ENCODE measurements at places on chromosomes 2 and 18.
A peak's percentile ranks its signal among the peaks of the same experiment; 100 is the strongest.

DNA sequence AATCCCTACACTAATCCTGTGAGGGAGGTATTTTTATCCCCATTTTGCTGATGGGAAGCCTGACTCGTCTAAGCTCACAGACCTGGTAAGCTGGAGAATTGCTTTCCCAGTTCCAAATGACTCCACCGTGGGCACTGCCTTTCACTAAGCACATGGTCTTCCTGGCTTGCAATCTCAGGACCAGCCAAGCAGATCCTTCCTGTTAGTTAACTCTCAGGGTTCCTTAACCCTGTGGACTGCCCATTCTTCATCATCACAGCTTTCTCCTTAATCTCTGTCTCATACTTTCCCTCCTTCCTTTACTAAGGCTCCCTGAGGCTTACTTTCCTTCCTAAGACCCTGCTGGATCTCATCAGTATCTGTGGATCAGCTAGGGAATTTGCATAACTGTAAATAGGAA, 122.2 kb upstream of the ZEB2 start:
- DNase-seq, result no peak

GRCh38 chr18:52200921-52201663, 138.9 kb upstream of the DCC start:
- no peak for DNase-seq

DNA sequence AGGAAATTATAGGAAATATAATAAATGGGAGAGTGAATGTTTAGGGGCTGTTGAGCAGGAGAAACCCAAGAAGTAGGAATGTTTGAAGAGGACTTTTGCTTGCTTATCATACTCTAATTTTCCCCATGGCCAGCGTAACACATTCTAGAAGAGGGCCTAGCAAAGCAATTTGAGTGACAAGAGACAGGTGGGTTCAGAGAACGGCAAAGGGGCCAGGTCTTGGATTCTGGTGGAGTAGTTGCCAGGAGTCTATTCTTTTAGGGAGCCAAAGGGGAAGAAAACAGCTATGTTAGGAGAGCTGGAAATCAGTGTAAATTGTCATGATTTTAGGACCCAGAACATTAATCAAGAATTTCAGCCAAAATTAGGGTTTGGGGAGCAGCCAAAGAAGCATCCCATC, 96.5 kb downstream of the COL5A2 start:
- DNase-seq, result no peak

DNA sequence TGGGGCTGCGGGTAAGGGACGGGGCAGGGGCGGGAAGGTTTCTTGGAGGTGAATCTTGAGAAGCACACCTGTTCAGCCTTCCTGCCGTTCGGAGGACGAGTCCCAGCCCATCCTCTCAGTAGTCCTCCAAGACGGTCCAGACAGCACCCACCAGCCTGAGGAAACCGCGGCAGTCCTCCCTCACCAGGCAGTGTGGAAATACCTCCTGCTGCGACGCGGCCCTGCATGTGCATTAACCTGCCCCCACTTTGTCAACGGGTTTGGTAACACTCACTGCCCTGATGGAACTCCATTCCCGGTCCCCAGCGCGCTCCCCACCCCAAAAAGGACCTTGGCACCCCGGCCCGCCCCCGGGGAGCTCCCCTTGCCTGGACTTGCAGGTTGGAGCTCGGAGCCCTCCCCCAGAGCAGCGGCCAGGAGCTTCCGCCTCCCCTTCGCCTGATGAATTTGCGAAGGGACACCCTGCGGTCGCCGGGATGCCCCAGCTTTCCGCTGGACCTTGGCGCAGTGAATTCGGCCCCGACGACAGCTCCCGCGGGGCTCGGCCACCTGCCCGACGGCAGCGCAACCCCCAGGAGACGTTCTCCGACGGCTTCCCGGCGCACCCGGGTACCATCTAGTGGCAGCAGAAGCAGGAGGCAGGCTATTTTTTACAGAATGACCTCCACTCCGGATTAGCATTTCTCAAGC, 31.5 kb downstream of the ACVR1C start:
- peak; percentile 33 for DNase-seq

DNA sequence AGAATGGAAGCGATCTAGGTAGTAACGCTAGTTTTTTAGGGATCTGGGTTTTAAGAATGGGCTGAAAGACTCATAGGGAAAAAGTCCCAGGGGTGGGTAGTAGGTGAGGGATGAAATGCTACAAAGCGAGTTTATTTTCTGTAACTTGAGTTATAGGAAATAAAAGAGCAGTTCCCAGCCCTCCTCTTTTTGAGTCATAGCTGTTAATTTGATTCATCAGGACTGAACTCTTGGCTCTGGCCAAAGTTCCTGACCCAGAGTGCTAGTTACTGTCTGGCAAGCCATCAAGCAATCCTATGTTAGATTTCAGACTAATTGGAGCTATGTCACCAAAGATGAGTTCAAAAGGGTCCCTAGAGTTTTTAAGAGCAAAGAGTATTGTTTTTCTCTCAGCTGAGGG, 17.4 kb upstream of the NOSTRIN start:
- no peak for DNase-seq

- DNase-seq, result no peak
Observed at GRCh38 chr2:168841445-168841844, 39.0 kb downstream of the NOSTRIN start.

DNA sequence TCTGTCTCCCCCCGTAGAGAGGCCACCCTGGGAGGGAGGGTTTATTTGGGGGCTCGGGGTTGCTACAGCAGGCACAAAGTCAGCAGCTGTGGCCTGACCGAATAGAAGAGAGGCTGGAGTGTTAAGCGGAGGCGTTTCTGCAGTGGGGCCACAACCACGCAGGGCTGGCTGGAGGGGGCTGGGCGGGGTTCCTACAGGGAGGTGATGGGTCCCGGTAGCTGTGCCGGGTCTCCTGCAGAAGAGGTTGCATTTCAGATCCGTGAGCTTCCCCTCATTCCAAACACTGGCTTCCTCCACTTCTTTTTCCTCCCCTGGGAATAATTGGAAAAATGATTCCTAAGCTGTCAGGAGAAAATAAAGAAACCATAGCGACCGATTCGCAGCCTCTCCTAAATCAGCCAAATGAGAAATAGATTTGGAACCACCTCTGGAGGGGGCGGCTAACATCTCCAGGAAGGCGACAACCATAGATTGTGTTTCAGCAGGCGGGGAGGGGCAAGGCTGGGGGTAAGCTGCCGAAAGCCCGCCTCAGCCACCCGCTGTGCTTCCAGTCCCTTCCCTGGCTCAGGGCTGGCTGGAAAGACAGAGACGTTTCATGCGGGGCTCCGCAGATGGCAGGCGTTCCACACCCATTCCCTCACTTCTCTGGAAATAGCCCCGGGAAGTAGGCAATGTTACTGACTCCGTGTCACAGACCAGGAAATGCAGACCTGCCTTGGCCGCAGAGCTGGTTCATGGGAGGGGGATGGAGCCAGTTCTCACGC, 85.6 kb upstream of the TAF1B start:
- peak; percentile 71 for DNase-seq

GRCh38 chr2:201668402-201668910, 25.2 kb upstream of the TMEM237 start:
- DNase-seq, result no peak

DNA sequence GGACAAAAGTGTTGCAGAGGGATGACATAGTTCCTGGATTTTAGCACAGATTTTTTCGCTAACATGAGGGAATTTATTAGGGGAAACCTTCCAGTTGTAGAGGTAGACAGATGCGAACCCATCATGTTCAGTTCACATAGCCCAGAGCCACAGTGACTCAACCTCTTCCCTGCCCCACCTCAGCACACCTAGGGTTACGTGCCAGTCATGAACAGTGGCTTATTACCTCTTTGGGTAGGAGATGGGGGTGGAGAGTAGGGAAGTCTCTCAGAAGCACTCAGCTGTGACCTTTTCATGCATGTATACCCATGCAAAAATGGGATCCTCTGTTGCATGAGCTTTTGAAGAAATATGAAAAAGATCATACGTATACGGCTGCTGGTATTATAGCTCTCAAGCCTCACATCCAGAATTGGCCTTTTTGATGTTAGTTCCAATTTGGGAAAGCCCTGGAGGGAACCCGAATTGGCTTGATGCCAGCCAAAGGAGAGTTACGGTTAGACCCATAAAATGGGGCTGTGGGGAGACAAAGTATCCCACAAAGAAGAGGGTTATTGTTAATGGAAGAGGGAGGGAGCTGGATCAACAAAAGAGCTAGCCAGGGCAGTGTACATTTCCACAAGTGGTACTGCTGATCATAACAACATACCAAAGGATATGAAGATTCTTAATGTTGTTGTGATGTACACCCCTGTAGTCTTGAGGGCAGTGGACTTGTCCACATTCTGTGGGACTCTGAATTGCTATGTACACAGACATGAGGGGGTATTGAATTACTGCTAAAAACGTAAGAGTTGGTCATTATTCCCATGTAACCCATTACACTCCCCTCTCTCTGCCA, 4.9 kb downstream of the TANC1 start:
- DNase-seq, result peak; percentile 28

GRCh38 chr2:17124575-17125318, 393.5 kb downstream of the RAD51AP2 start:
- no peak for DNase-seq

- DNase-seq, result no peak
Observed at GRCh38 chr2:120855855-120856405, 120.3 kb downstream of the GLI2 start.

- no peak for DNase-seq
Observed at GRCh38 chr2:189086250-189086649, 93.3 kb downstream of the COL5A2 start.
